ENCODE measurements at places on chromosomes 2 and 18.

DNA sequence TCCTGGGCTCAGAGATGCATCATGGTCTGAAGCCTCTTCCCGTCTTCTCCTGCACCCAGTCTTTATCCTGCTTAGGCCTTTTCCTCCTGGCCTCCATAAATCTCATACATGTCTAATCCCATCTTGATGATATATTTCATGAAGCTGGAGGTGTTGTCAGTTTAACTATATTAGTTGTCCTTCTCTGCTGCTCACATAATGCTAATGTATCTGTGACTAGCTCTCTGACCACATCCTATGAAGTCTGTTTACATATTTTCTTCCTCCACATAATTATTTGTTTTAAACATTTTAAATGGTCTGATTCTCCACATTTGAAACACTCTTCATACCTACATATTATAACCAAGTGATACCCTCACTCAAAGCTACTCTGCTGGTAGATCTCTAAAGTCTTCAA is 315.2 kb upstream of the RND3 start:
- DNase-seq, result no peak

DNA sequence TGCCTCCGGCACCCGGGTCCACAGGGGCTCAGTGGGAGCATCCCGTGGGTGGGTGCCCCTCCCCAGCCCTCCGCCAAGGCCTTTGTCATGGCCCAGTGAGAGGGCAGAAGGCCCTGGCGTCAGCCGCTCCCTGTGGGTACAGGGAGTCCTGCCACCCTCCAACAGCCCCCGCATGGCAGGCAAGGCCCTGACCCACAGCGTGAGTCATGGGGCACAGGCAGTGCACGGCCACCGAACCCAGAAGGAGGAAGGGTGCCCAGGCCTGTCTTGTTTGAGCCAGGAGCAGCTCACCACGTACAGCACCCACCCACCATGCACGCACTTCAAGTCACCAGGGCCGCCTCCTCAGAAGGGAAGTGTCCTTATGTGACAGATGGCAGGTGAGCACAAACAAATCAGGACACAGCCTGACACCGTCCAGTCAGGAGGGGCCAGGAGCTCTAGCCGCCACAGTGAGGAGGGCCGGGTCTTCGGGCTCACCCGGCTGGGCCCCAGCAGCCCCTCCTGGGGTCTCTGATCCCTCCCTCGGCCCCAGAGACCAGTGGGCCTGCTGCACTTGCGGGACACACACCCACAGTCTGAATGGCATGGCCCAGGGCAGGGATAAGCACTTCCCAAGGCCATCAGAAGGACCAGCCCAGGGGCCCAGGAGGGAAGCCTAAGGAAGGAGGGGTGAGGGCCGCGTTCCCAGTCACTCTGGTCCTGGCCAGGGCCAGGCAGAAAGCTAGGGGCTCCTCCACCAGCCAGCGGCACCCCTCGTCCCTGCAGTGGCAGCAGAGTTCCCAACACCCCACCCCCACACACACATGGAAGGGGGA is 25.8 kb downstream of the BIN1 start:
- no peak for DNase-seq

DNA sequence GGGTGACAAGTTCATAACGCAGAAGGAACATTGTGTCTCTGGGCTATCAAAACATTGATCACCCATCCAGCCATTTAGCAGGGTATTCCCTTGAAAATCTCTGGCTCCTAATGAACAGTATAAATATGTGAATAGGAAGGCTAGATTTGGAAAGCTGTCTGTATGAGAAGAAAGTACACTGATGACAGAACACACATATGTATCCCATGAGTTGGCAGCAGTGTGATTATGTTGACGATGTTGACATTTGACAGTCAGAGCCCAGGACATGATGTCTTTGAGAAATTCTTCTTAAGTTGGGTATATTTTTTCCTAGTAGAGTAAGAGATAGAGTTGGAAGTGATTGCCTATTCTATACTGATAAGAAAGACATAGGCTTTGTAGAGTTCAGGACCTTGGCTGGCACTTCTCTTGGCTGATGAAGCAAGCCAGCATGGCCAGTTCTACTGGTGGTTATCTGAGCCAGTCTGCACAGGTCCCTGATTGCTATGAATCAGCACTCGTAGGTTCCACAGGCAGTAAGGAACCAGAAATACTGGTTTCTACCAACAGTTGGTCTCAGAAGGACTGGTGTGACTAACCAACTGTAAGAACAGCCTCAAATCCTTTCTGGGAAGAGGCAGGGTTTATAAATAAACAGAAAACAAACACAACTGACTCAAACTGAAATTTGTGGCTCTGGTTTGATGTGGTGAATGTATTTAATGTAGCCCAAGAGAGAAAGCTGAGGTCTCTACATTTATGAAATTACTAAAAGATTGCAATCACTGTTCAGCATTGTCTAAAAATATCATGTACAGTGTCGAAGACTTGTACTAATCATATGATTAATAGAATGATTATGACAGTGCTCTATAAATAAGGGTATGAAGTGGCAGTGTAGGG is 43.9 kb upstream of the RAPH1 start:
- peak; percentile 64 for DNase-seq

- no peak for DNase-seq
Observed at GRCh38 chr18:39793609-39794008, 2161.4 kb upstream of the PIK3C3 start.
